Astrocyte of the hippocampus (primary cell): ENCODE measurements at places on chromosomes 13 and 19.

GRCh38 chr13:40439928-40440327 is 226.5 kb downstream of the FOXO1 start:
- DNase-seq, result no peak

- DNase-seq, result peak; percentile 69
Measured at GRCh38 chr19:41641879-41642485, 15.1 kb upstream of the CEACAM4 start.

GRCh38 chr19:33998739-33999345 is 173.5 kb upstream of the LSM14A start:
- no peak for DNase-seq

- DNase-seq, result no peak
Measured at GRCh38 chr19:31249217-31249616, 100.0 kb downstream of the TSHZ3 start.

GRCh38 chr13:36135876-36136275 is 4.7 kb upstream of the DCLK1 start:
- no peak for DNase-seq

GRCh38 chr19:23956051-23956450 is 41.4 kb downstream of the ZNF726 start:
- peak; percentile 19 for DNase-seq

DNA sequence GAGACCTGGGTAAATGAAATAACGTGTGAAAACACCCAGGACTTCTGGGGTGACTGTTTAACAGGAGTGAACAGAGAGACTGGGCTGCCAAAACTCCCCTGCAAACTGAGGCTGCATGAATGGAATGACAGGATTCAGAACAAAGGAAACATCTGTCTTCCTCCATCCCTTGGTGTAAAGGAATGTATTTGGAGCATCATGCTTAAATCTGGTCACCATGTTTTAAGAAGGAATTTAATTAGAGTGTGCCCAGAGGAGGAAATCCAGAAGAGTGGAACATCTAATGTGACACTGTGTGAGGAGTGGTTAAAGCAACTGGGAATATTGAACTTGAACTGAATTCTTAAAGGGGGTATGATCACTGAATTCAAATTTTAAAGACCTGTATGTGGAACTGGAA is 437.2 kb downstream of the LIG4 start:
- no peak for DNase-seq

DNA sequence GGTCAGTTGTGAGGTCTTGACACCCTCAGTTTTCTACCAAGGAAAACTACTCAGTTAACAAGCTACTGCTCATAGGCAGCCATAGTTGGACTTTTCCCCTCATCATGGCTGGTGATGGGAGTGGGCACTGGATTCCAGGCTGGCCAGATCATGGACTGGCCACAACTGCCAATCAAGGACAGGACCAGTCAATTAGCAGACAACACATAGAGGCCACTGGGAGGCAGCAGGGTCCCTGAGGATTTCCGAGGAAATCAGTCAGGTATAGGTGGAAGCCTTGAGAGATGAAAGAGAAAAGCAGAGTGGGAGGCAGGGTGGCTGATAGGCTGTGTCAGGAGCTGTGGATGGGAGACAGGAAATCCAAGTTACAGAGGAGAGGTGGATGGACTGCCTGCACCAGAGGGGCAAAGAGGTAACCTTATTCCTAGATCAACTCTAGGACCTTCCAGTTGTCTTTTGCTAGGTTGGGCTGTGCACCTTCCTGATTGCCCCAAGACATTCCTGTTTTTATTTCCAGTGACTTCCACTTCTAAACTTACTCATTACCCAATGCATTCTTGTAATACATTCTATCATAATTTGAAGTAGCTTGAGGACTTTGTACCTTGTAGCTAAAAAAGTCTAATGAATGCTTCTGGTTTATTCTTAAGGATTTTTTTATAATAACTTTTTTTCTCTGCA is 361.8 kb downstream of the KCNRG start:
- DNase-seq, result no peak

DNA sequence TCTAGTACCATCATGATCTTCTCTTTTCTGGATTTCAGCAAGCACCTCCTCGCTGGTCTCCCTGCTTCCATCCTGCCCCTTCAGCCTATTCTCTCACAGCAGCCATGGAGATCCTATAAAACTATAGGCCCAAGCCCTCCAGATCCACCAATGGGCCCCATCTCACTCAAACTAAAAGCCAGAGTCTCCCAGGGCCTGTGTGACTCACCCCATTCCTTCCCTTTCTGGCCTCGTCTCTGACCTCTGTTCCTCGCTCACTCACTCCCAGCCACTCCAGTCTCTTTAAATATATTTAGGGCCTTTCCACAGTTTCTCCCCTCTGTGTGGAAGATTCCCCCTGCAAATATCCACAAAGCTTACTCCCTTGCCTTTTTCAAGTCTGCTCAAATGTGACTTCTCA is 89.7 kb downstream of the HSPH1 start:
- DNase-seq, result peak; percentile 24

GRCh38 chr19:48487948-48488347 is 18.8 kb downstream of the CYTH2 start:
- DNase-seq, result peak; percentile 97

- peak; percentile 24 for DNase-seq
Measured at GRCh38 chr19:18193388-18194180, 566 bp downstream of the MPV17L2 start.

DNA sequence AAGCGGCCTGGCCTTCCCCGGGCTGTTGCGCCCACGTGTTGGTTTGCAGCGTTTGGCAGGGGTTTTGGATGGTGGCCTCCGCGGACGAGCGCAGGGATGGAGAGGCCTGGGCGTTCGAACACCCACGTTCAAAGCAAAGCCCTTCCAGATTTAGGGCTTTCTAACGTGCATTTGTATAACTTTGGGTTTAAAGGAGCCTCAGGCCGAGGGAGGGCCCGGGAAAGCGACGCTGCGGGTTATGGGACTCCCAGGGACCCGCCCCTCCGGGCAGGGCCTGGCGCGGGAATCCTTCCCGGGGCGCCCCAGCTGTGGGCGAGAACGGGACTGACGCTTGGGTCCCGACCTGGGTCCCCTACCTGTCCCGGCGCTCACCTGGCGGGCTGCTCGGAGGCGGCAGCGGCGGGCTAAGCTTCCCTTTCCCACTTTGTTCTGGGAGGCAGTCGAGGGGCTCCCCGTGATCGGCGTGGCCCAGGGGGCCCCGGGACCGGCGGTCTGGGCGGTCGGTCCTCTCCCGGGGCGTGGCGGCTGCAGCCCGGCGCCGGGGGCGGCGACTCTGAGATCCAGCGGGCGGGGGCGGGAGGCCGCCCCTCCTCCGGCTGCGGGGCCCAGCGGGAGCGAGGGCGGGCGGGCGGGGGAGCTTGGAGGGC is at the start of gene FBXO17:
FBXO17 (minus strand) TSS at position 529 of the 647 bp plus-strand sequence. CDS start 25,423 bp downstream, outside the sequence.
- peak; percentile 82 for DNase-seq

DNA sequence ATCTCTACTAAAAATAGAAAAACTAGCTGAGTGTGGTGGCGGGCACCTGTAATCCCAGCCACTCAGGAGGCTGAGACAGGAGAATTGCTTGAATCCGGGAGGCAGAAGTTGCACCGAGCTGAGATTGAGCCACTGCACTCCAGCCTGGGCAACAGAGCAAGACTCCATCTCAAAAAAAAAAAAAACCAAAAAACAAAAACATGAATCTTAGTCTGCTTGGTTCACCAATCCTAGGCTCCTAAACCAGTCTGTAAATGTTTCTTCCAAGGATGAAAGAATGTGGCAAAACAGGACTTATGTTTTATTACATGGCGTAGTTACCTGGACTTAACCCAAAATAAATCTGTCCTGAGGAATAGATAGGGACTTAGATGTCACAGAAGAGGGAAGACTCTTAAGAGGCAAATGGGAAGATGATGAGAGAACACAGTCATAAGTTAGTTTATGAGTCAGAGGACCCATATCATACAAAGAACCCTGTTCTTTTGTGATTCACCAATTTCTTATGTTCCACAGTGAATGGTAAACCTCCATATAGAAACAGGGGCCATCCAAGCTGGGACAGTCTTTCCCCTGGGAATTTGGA is 6.9 kb upstream of the FBXL3 start:
- no peak for DNase-seq

DNA sequence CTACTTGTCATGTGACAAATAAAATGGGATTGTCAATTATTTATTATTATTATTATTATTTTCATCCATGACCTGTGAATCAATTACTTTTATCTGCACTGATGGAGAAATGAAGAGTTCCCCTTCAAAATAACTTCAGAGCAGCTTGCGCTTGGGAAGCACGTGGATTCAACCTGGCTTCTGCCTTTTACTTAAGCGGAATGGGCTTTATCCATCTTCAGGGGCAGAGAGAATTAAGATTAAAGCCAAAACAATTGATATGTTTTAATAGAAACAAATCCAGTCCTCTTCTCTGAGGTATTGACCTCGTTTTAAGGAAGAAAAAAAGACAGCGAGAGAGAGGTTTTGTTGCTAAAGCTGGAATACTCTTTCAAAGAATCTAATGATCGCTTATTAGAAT is 876 bp downstream of the SACS start:
- peak; percentile 24 for DNase-seq

- DNase-seq, result peak; percentile 68
Measured at GRCh38 chr19:5690955-5691821, 1.1 kb downstream of the RPL36 start.

- DNase-seq, result no peak
Measured at GRCh38 chr19:30135797-30136196, 193.8 kb downstream of the URI1 start.
